ENCODE measurements at places on chromosomes 3 and 15. TPM values are rescaled to one million over a fixed set of nuclear protein-coding genes. Genes with fewer than 3 reads are reported as not detected.
A peak's percentile ranks its signal among the peaks of the same experiment; 100 is the strongest.

Gene KLHL40
- not detected for total RNA-seq

Gene CPEB1
- 29.2 TPM for total RNA-seq

- DNase-seq = no peak
These were observed 80.2 kb downstream of the LRRK1 start for GRCh38 chr15:100999369-100999768.

- peak; percentile 83 for DNase-seq
These were observed 1.3 kb downstream of the ADAMTS9 start for GRCh38 chr3:64686446-64686908.

GRCh38 chr3:109922856-109923255 lies 585.5 kb upstream of the DPPA4 start:
- no peak for DNase-seq
